Stimulated activated CD4-positive, alpha-beta T cell treated with anti-CD3 and anti-CD28 coated beads, Interleukin-1b, Interleukin-23, amount 100 ng/mL, for 1 hour (primary cell): ENCODE measurements at places on chromosomes 3 and 15.

DNA sequence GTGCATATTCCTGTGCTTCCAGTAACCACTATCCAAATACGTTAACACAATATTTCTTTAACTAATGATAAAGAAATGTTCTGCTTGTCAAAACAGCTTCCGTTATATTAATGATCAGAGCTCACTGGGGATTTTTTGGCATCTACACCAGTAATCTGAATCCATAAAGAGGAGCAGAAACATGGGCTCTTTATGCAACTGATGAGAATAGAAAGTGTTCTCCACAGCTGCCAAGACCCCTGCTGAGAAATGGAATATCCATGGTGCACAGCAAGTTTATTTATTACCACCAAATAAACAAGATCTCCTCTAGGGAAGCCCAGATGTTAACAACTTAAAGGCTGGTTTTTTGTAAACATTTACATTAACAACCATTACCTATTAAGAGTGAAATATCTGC is 54.5 kb downstream of the ALDH1A2 start:
- no peak for DNase-seq

GRCh38 chr15:27027229-27027628 is 56.2 kb downstream of the GABRG3 start:
- DNase-seq = no peak

DNA sequence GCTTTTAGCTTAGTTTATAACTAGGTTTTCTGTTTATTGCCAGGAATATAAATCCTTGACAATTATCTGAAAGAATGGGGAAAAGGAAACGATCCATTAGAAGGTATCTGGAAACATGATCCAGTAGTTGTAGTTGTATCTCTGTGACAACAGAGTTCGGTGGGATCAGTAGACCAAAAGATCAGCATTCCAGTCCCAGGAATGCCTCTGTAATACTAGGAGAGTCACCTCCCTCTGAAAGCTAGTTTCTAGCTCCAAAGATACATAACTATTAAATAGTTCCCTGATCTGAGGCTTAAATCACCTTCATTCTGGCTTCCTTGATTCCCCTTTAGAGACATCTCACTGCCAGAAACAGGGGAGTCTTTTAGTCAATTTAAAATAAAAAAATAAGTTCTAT is 34.1 kb downstream of the MB21D2 start:
- DNase-seq = no peak

DNA sequence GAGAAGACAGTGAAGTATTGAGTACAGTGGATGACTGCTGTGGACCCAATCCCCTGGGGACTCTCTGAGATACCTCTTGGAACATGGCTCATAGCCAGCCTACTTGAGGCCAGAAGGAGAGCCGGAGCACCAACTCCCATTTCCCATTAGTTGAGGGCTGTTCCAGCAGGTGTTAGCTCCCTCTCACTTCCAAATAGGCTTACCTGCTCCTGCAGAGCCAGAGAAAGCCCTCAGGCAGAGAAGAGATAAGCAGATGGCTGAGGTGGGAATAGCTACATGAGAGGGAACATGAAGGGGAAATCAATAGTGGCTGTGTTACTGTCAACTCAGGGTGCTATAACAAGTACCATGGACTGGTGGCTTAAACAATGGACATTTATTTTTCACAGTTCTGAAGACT is 4.6 kb upstream of the CCK start:
- no peak for DNase-seq

DNA sequence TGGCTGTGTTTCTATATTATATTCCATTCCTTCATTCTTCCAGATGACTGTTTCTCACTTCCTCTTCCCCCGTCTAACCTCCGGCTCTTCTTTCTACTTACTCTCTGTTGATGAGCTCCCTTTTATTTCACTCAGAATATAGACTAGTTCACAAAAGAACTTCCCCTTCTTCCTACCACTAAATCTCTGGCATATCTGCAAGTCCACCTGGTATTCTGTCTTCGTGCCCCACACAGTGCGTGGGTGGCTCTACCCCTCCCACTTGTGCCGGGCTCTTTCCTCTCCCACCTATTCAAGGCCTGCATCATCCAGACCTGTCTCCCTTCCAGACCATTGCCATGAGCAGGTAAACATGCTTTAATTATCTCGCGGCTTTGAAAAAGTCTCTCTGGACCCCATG is 73.0 kb downstream of the SCN10A start:
- no peak for DNase-seq

DNA sequence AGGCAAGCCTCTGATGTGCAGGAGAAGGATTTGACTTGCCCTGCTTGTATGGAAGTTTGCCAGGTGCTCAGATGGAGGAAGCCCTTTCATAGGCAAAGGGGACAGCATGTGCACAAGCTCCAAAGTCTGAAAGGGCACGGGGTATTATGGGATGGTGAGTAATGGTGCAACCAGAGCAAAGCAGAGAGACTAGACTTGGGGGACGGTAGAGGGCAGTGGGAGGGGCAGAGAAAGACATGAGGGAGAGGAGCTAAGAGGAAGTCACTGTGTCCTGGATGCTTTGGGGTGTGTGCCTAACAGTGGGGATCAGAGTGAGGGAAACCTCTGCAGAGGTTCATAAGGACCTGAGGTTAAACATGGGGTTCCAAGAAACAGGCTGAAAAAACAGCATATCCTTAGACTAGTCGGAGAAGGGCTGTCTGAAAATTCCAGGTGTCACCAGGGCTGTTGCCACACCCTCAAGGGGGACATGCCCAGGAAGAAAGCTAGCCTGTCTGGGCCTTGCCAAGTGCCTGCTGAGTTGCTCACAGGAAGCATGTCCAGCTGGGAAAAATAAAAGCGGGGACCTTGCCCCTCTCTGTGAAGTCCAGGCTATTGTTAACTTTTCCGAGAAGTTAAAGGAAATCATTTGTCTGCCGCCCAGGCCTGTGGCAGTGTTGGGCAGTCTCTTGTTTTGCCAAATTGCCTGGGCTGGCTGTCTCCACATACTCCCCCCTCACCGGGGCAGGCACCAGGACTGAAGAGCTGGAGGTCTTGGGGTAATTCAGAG is 47.1 kb downstream of the HRH1 start:
- no peak for DNase-seq

GRCh38 chr15:27665002-27665401 is 434.1 kb downstream of the OCA2 start:
- DNase-seq = no peak
